Anterior cingulate cortex (tissue), 58 donors: ENCODE measurements at places on chromosomes 6 and 20.
A peak's percentile ranks its signal among the peaks of the same experiment; 100 is the strongest.

GRCh38 chr20:60003776-60004175, 45.6 kb downstream of the CDH26 start:
- no peak for DNase-seq

DNA sequence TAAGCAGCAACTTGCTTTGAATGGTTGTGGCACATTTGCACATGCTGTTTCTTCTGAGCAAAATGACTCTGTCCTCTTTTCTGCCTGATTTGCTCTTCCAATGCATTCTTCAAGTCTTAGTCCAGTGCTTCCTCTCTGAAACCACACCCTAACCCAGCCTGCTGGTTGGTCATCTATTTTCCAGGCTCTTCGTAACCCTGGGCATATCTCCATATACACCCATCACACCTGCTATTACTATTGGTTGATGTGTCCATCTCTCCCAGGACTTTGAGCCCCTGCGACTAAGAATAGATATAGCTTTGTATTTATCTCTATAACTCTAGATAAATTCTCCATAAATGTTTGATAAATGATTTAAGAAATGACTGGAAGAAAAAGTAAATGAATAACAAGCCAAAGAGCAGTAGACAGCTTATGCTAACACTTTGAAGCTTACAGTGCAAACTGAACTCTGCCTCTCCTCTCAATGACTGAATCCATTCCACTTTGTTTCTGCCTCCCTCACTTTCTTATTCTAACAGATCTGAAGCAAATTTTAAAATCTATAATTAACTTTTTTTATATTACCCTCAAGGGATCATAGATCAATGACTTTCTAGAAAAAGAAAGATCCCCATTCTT, 59.7 kb upstream of the NT5E start:
- no peak for DNase-seq

DNA sequence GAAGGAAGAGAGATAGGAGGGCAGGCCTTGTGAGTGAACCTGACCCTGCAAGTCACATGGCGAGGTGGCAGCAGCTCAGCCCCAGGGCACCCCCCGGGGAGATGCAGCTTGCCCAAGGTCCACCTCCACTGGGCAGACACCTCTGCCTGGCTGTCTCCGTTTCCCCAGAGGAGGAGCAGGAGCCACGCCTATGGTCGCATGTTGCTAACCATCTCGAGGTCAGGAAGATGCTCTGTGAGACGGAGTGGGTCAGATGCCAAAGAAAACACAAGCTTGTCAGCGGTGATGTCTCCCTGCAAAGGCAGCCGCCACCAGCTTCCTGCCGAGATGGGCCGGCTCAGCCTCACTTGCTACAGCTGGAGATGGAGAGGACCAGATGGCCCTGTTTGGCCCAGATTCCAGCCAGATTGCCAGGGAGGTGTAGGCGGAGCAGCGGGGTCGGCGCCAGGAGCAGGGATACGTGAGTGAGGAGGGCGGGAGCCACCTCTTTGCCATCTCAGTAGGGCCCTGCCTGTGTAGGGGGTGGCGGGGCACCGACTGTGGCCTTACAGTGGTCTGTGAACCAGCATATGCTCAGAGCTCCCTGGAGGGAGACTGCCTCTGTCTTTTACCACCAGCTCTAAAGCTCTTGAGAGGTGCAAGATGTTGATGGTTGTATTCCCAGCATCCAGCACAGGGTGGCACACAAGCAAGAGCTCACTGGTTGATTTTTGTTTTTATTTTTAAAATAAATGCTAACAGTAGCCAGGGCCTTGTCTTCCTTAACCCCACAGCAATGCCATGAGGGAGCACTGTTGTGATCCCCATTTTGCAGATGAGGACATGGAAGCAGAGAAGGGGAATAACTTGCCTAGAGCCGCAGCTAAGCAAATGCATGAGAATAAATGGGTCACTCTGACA, 42.9 kb upstream of the FAM83D start:
- peak; percentile 45 for DNase-seq

GRCh38 chr20:539848-540247, 3.7 kb downstream of the CSNK2A1 start:
- DNase-seq = no peak

DNA sequence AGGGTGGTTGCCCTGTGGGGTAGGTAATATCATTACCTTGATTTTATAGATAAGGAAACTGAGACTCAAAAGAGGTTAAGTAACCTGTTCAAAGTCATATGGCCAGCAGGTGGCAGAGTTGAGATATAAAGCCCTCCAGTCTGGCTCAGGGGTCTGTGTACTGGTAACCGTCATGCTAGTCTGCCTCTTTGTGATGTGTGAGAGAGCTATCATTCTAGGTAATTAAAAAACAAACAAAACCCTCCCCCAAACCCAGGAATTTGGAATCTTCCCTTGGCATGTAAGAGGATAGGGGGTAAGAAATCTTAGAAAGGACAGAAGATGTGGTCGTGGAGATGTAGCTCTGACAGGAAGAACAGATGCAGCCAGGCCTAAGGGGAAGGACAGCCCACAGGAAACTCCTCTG, 206.0 kb downstream of the CDC5L start:
- DNase-seq = no peak

DNA sequence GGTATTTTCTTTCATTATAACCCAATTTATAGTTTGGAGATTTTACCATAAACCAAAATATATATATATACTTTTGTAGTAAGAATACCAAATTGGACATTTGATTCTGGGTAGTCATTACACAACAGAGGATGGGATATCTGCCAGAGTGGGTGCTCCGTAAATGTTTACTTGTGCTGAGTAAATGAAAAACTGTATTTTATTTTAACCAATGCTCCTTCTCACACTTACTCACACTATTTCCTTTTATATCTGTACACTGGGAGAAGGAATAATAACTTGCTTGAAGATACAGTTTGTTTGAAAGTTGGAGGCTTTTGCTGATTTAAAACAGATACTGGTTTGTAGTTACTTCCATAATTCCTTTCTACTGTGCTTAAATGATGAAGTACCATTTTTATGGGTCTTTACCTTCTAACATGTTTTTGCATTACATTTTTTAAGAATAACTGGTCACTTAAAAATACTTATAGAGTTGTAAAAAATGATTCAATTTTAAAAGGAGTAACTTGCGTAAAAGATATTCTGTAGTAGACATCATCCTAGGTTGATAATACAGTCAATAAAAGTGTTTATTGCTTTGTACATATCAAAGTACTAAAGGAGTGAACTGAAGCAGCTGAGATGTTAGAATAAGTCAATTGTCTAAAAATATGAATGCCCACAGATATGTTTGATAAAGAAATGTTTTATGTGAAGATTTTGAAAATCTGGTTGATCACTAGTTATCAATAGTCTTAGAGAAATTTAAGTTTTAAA, 411.7 kb downstream of the UTRN start:
- no peak for DNase-seq

GRCh38 chr6:7974938-7975763, 64.6 kb upstream of the TXNDC5 start:
- peak; percentile 12 for DNase-seq

GRCh38 chr6:134809130-134809529, 140.8 kb downstream of the ALDH8A1 start:
- DNase-seq = no peak

GRCh38 chr6:158717341-158718330, 67.8 kb downstream of the SYTL3 start:
- DNase-seq = no peak

DNA sequence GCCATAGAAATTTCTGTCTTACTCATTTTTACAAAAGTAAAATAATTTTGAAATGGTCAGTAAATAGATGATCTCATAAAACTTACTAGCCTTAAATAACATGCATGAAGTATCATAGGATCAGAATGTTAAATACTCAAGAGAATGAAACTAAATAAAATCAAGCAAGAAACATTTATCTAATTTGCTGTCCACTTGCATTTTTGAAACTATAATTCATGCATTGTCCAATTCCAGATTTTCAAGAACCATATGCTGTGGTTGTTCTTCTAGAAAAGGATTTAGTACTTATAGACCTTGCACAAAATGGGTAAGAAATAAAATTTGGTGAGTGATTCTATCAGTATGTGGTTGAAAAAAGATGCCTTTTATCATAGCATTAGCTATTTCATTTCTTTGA, 107.0 kb downstream of the STXBP5 start:
- DNase-seq = no peak
